ENCODE measurements at places on chromosomes 1 and 21.
A peak's percentile ranks its signal among the peaks of the same experiment; 100 is the strongest.

- no peak for DNase-seq
These were observed 635.2 kb downstream of the SMYD3 start for GRCh38 chr1:245871915-245872314.

- DNase-seq: no peak
These were observed 62.2 kb upstream of the SLC44A3 start for GRCh38 chr1:94757931-94758330.

GRCh38 chr1:8239306-8240023 is 78.4 kb upstream of the SLC45A1 start:
- DNase-seq: peak; percentile 37

- no peak for DNase-seq
These were observed 103.7 kb upstream of the GNG12 start for GRCh38 chr1:67937010-67937409.

GRCh38 chr1:183946320-183946613 is 91.3 kb downstream of the COLGALT2 start:
- DNase-seq: no peak

- no peak for DNase-seq
These were observed 14.6 kb upstream of the ADAR start for GRCh38 chr1:154622503-154623039.

DNA sequence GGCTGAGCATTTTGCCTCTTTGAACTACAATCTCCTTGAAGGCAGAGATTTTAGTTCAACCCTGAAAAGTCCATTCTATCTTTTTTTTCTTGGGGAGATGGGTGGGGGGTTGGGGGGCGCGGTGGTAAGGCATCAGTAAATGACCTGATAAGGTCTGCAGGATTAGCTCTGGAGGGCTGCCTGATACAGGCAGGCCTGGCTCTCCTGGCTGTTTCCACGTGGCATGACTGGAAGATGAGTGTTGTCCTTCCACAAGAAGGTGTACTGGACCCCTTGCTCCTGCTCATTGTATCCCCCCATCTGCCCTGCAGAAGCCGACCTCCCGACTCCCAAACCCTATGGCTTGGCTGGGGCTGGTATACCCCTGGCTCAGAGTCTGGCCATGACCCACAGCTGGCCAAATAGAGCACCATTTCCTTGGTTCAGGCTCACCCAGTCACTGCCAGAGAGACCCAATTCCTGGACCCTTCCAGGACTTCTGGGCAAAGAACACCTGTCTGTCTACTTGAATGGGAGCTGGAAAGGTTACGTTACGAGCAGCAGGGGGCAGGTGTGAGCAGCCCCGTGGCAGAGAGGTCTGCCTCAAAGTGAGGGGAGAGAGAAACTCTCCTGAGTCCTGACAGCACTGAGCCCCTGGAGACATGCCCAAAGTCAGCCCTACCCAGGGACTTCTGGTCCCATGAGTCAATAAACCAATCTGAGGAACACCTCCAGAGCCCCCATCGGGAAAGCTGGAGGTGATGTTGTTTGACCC is 17.0 kb downstream of the DHRS3 start:
- DNase-seq: no peak

GRCh38 chr1:112904071-112904830 is 51.7 kb downstream of the SLC16A1 start:
- DNase-seq: no peak

DNA sequence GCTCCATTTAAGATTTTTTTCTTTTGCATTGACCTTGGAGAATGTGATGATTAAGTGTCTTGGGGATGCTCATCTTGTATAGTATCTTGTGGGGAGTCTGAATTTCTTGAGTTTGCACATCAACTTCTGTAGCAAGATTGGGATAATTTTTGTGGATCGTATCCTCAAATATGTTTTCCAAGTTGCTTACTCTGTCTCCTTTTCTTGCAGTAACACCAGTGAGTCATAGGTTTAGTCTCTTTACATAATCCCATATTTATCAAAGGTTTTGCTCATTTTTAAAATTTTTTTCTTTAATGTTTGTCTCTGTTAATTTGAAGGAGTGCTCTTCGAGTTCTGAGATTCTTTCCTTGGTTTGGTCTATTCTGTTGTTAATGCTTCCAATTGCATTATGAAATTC is 41.7 kb upstream of the ANGPTL1 start:
- no peak for DNase-seq

- no peak for DNase-seq
These were observed 19.8 kb downstream of the PLA2G2E start for GRCh38 chr1:19903621-19904020.

GRCh38 chr1:21938732-21939538 is 1.8 kb upstream of the HSPG2 start:
- DNase-seq: no peak

- no peak for DNase-seq
These were observed 269.8 kb downstream of the S1PR1 start for GRCh38 chr1:101506541-101507164.

DNA sequence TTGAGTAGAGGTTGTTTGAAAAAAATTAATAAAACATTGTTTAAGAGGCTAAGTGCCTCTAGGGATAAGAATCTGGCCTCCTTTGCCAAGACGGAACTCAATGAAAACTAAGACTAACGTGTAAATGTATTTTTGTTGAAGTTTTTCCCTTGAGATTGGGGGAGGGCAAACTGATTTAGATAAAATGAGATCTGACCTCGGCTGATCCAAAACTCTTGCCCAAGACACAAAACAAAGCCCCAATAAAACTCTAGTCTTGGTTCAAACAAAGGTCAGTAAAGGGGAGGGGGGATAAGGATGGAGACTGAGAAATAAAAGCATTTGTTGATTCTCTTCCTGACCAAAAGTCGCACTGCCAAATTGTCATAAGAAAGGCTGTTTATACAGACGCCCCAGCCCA is 134.8 kb upstream of the DPT start:
- no peak for DNase-seq

DNA sequence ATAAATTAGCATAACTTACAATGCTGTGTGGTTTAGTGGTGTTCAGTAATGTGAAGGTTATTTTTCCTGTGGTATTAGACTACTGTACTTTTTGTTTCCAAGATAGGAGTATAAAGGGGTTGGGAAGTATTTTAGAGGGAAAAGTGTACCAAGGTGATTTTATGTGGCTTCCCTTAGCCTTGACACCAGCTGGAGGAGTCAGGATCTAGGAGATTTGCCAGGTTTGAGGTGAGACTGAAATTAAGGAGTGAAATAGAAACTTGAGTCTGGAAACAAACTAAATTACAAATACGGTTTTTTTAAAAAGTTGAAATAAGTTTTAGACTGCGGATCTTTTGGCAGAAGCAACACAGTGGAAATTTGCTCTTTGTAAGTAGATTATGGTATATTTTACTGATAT is 32.3 kb downstream of the COG2 start:
- DNase-seq: no peak

- DNase-seq: no peak
These were observed 87.7 kb downstream of the NPHP4 start for GRCh38 chr1:5904551-5904950.

- peak; percentile 35 for DNase-seq
These were observed 19.1 kb downstream of the OPTC start for GRCh38 chr1:203512848-203513584.

- no peak for DNase-seq
These were observed 3.7 kb downstream of the DNAJC8 start for GRCh38 chr1:28229089-28229488.

DNA sequence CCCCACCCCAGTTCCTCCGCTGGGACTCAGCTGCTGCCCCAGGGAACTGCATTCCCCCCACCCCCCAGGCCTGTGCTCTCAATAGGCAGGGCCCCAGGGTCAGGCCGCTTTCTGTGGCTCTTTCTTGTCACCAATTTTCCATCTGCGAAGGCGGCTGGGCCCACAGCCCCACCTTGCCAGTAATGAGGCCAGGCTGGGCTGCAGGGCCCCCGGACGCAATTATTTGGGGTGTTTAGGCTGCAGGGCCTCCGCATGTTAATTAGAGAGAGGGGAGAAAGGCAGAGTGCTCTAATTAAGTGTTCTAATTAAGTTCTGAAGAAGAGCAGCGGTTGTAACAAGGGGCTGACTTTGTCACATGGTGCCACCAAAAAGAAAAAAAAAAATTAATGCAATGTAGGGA is 71.8 kb downstream of the EPHB2 start:
- DNase-seq: no peak

DNA sequence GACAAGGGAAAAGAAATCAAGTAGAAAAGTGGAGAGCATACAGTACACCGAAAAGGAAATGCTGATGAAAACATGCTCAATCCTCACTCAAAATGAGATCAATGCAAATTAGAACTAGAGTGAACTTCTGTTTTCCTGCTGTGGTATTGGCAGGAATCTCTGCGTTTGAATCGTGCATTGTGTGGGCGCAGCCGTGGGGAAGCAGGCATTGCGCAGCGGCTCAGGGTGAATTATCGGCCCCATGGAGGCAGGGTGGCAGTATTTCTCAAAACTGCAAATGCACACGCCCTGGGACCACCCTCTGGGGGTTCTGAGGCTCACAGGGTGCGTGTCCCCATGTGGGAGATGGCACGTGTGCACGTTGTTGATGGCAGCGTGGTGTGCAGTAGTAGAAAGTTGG is 140.6 kb downstream of the PEX14 start:
- DNase-seq: no peak

DNA sequence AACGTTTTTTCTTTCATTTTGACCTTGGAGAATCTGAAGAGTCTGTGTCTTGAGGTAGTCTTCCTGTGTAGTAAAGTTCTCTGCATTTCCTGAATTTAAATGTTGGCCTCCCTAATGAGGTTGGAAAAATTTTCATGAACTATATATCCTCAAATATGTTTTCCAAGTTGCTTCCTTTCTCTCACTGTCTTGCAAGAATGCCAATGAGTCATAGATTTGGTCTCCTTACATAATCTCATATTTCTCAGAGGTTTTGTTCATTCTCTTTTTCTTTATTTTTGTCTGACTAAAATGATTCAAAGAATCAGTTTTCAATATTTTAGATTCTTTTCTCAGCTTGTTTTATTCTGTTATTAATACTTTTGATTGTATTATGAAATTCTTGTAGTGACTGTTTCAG is 87.6 kb downstream of the DRAM2 start:
- DNase-seq: no peak

DNA sequence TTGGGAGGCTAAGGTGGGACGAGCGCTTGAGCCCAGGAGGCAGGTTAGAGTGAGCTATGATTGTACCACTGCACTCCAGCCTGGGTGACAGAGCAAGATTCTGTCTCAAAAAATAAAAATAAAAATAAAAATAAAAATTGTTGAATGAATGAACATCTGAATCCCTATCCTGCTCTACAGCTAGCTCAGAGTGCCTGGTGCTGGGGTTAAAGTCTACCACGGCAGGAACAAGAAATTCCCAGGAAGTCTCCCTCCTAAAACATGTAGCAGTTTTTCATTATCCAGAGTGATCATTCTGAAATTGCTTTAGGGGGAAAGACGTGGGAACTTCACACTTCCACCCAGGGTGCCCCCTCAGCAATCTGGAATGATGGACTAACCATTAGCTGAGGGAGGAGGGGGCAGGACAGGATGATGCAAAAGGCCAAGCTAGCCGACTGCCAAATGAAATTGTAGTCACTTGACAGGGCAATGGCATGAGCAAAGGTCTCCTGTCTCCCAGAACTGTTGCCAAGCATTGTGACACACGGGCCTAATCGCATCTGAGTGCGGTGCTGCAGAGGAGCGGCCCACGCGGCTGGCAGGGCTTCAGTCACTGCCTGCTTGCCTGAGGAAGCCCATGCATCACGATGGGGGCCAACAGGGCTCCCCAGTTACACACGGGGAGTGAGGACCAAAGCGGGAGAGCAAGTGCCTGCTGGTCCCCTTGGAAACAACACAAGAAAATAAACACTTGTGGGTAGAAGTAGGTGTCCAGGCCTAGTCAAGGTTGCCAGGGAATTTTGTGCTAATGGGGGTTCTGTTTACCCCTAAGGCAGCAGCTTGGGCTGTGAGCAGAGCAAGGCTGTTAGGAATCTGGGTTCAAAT is 85.7 kb downstream of the NENF start:
- no peak for DNase-seq

- DNase-seq: no peak
These were observed 8.5 kb downstream of the OR10K2 start for GRCh38 chr1:158417586-158417985.

GRCh38 chr1:119143706-119144105 is 3.3 kb upstream of the WARS2 start:
- DNase-seq: no peak

GRCh38 chr21:32516756-32517649 is 68.3 kb downstream of the TCP10L start:
- no peak for DNase-seq

DNA sequence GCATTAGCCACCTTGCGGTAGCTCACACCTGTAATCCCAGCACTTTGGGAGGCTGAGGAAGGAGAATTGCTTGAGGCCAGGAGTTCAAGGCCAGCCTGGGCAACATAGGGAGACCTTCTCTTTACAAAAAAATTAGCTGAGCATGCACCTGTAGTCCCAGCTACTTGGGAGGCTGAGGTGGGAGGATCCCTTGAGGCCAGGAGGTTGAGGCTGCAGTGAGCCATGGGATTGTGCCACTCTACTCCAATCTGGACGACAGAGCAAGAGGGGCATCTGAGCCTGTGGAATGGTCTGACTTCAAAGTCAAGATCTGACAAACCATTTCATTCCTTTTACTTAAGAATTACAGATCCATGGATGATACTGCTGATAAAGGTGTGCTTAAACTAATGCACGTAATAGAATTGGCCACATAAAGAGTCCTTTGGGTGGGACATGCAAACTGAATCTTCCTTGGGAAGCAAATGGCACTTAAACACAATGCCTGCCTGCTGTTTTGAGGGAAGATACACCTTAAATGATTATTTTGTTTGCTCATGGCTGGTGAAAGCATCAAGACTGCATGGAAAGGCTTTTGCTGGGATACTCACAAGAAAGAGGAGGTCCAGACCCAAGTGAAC is 2.5 kb upstream of the TMEM201 start:
- DNase-seq: no peak

GRCh38 chr1:153790313-153790965 is 15.2 kb downstream of the SLC27A3 start:
- peak; percentile 90 for DNase-seq

- no peak for DNase-seq
These were observed 17.8 kb upstream of the TTC4 start for GRCh38 chr1:54697896-54698295.

DNA sequence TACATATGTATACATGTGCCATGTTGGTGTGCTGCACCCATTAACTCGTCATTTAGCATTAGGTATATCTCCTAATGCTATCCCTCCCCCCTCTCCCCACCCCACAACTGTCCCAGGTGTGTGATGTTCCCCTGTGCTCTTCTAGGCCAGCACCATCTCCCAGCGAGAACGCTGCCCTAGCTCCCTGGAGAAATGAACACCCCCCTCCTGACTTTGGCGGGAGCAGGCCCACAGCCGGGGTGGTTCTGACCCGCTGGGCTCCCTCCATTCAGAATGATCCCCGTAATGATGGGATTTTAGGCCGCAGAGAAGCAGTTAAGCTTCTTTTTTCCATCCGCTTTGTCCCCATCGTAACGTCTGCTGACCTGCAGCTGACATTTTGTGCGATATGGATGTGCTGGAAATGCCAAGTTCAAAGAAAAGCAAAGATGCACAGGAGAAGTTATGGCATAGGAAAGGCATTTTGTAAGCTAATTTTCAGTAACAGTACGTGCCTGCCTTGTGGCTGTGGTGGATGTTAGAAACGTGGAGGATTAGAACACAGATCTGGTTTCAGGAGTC is 39.3 kb downstream of the ELK4 start:
- no peak for DNase-seq

- DNase-seq: no peak
These were observed 1.2 kb upstream of the ADORA1 start for GRCh38 chr1:203126151-203126865.

All from ovary (tissue), 10 donors.